ENCODE measurements at places on chromosomes 16 and 17.

- DNase-seq: peak; percentile 72
Observed at GRCh38 chr17:64028874-64029464, 8.5 kb upstream of the ICAM2 start.

GRCh38 chr16:71358464-71358998 lies at the start of gene CALB2:
Gene CALB2 (plus strand): TSS chr16:71358723. CDS start chr16:71358793, 70 bp downstream.
- peak; percentile 90 for DNase-seq

DNA sequence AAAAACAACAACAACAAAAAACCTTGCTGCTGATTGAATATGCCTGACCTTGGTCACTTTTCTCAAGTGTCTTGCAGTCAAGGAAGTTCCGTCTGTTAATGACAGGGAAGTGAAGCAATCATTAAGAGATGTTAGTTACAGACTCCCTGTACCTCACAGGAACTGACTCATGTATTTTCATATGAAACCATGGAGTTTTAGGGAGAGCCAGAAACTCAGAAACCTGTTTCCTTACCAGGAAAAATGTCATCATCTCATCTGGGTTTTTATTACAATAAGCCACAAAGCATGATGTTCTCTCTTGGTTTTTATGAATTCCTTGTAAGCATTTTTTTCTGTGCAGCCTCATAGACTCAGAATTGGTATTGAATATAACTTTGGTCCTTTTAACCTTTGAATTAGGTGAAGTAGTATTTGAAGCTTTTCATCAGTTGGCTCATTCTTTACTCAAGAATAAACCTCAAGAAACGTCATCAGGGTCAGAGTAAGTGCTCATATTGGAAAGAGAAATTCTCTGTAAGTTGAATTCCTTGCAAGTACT lies 10.3 kb downstream of the LYRM1 start:
- DNase-seq: no peak

DNA sequence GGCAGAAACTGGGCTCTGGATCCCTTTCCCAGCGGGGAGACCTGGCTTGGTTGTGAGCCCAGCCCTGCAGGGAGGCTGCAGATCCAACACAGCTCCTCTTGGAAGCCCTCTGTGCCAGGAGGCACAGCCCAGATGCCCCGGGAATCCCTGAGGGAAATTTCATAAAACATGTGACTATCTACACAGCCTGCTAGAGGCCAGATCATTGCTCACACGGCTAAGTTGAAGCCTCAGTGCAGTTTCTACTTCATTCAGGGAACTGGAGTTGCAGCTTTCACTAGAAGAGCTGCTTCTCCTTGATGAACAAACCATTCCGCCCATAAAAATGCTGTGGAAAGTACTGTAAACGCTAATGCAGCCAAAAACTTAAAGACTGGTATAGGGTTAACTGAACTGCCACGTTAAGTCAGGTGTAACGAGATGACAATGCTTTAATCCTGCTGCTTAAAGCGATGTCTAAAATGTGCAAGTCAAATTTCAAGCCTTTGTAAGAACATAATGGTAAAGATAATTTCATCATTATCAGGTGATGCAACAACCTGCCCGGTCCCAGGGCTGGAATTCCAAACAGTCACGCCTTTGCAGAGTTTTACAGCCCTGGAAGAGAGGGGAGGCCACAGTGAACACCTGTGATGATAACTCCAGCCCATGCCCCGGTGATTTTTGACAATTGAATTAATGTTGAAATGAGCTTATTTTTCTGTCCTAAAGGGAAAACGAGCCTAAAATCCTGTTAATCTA lies 172.5 kb downstream of the ZFHX3 start:
- DNase-seq: no peak

- DNase-seq: no peak
Observed at GRCh38 chr16:66188917-66189725, 177.4 kb upstream of the CDH5 start.

DNA sequence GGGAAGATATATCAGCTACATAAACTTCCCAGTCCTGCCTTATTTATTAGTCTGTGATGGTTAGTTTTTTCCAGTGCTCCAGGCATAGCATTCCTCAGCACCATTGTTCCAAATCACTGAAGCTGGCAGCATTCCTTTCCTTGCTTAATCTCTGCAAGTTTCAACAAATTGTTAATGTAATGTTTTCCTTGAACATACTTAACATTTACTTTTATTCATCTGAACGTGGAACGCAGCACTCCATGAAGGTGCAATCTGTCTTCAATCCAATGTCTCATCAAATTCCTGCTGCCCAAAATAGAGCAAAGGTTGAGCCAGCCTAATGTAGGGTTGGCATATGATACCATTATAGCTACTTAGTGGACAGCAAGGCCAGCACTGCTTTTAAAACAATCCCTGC lies 441.1 kb upstream of the RBFOX1 start:
- peak; percentile 44 for DNase-seq

- no peak for DNase-seq
Observed at GRCh38 chr17:75617218-75617617, 16.0 kb upstream of the SMIM5 start.

DNA sequence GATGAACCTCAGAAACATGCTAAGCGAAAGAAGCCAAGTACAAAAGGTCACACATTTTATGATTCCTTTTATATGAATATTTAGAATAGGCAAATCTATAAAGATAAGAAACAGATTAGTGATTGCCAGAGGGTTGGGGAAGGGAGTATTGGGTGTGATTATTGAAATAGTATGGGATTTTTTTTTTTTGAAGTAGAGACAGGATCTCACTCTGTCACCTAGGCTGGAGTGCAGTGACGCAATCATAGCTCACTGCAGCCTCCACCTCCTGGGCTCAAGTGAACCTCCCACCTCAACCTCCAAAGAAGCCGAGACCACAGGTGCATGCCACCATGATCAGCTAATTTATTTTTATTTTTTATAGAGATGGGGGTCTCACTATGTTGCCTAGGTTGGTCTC lies 35.7 kb downstream of the MEOX1 start:
- DNase-seq: no peak

- DNase-seq: no peak
Observed at GRCh38 chr17:22266231-22266630, 573.9 kb downstream of the KCNJ18 start.

GRCh38 chr17:68705714-68706076 lies 104.5 kb upstream of the FAM20A start:
- no peak for DNase-seq

DNA sequence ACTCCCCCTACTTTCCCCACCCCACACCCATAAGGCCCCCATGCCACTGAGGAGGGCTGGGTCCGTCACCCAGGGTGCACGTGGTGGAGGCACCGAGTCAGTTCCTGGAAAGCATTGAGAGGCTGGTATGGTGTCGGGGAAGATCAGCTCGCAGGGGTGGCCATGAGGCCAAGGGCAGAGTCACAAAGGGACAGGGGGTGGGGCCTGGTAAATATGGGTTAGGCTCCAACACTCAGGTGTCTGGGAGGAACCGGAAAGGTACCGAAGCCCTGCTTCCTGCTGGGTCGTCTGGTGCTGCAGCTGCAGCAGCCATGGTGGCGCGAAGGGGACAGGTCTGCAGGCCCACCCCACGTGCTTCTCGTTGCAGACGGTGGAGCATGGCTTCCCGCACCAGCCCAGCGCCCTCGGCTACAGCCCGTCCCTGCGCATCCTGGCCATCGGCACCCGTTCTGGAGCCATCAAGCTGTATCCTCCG lies 30.2 kb downstream of the LLGL2 start:
- DNase-seq: no peak

DNA sequence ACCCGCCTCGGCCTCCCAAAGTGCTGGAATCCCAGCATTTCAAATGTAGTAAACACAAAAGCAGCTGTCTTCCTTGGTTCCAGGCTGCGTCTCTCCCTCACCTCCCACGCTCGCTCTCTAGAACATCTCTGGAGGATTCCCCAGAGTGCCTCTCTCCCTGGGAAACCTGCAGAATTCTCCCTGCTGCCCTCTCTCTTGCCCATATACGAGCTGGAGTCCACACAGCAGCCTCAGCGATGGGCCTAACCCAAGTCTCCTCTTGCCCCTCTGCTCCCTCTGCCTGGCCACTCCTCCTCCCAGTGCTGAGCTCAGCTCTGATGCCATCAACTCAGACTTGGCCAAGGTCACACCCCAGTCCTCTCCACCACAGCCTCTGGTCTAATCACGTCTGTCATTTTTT lies 10.6 kb downstream of the GPRC5B start:
- no peak for DNase-seq

DNA sequence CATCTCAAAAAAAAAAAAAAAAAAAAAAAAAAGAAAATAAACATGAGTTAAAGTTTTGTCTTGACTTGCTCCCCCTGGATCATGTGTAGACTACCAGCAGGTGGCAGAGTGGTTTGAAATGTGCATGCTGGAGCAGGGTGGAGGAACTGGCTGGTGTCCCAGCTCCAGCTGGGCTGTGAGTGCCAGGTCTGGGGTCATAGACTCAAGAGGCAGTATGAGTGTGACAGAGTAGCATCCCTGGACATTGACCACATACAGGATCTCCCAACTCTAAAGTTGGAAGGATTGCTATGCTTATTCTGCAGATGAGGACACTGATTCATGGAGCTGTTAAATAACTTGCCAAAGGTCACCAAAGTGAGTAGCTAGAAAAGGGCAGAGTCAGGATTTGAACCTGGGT lies 198.0 kb upstream of the MPHOSPH6 start:
- peak; percentile 52 for DNase-seq

DNA sequence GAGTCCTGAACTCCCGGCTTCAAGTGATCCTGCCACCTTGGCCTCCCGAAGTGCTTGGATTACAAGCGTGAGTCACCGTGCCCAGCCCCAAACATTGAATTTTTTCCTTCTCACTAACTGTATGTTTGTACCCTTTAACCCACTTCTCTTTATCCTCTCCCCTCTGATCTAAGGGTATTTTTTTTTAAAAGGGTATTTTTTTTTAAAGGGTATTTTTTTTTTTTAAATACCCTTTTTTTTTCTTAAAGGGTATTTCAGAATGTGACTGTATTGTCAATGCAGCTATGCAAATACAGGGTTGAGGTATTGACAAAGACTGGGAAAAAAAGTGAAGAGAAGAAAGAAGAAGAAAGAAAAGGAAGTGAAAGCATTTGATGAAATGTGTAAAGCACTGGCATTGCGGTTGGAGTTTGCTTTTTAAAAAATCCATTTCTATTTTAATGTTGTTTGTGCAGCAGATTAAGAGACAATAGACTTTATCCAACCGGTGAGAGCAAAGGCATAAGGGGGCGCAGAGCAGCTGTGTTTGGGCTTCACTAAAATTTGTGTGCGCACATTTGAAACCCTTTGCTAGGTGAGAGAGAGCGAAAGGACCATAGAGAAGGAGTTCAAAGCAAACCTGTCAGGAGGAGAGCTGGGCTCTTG lies 42.4 kb downstream of the SYT17 start:
- no peak for DNase-seq

DNA sequence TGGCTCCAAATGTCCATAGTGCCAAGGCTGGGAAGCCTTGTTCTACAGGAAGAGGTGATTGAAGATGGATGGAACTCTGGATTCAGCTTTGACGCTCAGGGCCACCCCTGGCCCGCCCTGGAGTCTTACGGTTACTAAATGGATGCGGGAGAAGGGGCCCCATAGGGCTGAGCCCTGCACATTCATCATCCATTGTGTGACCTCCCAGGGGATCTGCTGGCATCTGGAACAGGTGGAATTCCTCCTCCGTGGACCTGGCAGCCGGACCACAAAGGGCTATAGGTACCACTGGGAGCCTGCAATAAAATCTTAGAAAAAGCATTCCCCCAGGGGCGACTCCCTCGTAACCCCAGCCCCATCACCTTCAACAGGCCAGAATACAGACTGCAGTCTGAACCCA lies 81.4 kb upstream of the NOL11 start:
- DNase-seq: no peak

DNA sequence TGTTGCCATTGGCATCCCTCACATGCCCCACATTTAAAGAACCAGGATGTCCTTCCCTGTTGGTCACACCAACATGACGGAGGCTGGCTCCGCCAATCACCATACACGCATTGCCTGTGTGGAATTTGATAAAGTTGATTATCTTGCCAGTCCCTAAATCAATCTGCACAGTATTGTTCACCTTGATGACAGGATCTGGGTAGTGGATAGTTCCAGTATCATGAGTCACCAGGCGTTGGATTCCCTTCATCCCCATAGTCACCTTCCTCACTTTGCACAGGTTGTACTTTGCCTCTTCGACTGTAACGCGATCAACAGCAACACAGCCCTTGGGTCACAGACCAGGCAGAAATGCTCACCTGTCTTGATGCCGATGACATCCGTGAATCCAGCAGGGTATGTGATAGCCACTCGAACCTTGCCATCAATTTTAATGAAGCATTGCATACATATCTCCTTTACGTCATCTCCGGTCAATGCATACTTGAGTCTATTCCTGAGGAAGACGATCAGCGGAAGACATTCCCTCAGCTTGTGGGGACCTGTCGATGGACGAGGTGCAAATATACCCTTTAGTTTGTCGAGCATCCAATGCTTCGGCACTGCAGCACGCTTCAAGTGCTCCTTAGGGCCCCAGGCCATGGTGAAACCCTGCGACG lies 14.2 kb downstream of the CTRB2 start:
- no peak for DNase-seq

GRCh38 chr16:31367853-31368252 lies 12.9 kb downstream of the ITGAX start:
- DNase-seq: no peak

- DNase-seq: no peak
Observed at GRCh38 chr17:11245187-11245586, 4.2 kb downstream of the SHISA6 start.

DNA sequence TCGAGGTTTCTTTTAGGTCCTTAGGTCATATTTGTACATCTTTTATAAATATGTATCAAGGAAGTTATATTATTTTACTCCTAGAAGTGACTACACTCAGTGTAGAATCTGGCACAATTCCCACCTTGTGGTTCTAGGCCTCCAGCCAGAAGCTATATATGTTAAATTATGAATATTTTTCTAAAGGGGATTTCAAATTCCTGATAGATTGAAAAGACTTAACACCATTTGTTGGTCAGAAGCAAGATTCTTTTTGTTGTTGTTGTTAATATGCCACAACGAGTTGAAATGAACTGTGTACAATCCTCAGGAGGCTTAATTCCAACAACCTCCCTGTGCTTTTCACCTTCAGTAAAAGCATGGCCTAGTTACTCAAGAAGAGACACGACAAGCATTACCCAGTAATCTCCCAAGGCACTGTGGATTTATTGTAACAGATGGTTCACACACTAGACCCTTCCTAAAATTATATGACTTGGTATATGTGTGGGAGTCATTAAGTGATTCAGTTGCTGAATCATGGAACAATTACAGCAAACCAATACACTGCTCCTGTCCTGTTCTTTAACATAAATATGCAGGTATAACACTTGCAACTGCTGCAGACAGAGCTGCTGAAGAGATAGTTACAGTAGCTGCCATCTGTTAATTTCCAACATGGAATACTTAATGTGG lies 964.4 kb upstream of the GOT2 start:
- DNase-seq: no peak

- DNase-seq: no peak
Observed at GRCh38 chr17:45692661-45693060, 91.5 kb upstream of the CRHR1 start.

GRCh38 chr16:27217256-27217655 lies 13.9 kb downstream of the KDM8 start:
- DNase-seq: peak; percentile 36

- DNase-seq: peak; percentile 64
Observed at GRCh38 chr16:12340151-12340733, 363.7 kb downstream of the SNX29 start.

GRCh38 chr17:30246460-30246859 lies 11.0 kb upstream of the SLC6A4 start:
- no peak for DNase-seq

- no peak for DNase-seq
Observed at GRCh38 chr16:20673071-20673806, 24.2 kb downstream of the ACSM1 start.

- DNase-seq: no peak
Observed at GRCh38 chr16:51166541-51166940, 15.5 kb upstream of the SALL1 start.

- DNase-seq: no peak
Observed at GRCh38 chr17:48453447-48453846, 23.4 kb upstream of the SKAP1 start.

Data from neural progenitor cell (in vitro differentiated cells).